ENCODE measurements at places on chromosomes 16 and 17.

DNA sequence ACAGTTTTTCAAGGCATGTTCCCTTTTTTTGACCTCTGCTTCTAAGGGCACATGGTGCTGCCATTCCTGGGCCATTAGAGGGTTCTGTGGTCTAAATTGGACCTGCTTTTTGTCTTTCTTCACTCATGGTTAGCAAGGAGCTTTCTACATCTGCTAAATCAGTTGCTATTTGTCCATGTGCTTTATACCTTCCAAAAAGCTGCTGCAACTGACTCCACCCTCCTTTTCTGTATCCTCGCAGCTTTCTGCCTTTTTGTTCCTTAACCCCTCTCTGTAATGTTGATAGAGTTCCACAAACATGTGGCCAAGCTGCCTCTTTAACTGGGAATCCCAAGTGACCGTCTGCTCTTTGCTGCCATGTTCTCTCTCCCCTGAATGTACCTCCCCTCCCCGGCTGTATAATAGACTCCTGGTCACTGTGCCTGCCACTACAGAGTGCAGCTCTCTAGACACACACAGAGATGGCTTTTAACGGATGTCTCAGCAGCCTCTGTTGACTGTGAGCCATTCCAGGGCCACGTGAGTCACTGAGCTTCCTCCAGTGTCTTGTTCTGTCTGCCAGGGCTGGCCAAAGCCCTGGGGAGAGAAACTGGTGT lies 57.4 kb upstream of the TEKT3 start:
- no peak for DNase-seq

DNA sequence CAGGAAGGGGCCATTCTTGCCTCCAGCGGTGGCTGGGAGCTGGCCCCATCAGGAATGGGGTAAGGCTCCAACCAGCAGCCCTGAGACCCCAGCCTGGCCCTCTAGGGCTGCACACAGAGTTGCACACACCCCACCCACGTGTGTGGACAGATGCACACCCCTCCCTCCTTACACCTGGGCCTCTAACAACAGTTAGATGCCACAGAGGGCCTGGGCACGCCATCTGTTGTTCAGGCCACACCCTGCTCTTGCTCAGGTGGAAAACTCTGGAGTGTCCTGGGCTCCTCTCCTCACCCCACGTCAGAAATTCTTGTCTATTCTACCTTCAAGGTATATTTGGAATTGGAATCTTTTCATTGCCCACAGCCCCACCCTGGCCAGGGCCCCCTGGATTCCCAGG lies 13.3 kb upstream of the RAI1 start:
- no peak for DNase-seq

GRCh38 chr17:59493867-59494266 lies 71.5 kb upstream of the DHX40 start:
- no peak for DNase-seq

DNA sequence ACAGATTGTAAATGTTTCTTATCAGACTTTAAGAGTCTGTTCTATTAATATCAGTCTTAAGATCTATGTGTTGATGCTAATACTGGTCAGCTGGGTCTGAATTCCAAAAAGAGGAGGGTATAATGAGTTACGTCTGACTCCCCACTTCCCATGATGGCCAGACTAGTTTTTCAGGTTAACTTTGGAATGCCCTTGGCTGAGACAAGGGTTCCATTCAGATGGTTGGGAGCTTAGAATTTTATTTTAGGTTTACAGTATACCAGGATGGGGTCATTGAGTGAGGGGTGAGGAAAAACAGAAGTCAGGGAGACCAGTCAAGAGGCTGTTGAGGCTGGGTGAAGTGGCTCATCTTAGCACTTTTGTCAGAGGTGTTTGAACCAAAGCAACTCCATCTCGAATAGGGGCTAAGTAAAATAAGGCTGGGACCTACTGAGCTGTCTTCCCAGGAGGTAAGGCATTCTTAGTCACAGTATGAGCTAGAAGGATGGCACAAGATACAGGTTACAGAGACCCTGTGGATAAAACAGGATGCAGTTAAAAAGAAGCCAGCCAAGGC lies 2.9 kb upstream of the TMEM231 start:
- no peak for DNase-seq

GRCh38 chr17:82458179-82458884 lies at the start of gene NARF:
Gene NARF, plus strand, starts transcription at chr17:82458741. Its CDS starts 63 bp downstream, at chr17:82458804.
- DNase-seq, result peak; percentile 92

DNA sequence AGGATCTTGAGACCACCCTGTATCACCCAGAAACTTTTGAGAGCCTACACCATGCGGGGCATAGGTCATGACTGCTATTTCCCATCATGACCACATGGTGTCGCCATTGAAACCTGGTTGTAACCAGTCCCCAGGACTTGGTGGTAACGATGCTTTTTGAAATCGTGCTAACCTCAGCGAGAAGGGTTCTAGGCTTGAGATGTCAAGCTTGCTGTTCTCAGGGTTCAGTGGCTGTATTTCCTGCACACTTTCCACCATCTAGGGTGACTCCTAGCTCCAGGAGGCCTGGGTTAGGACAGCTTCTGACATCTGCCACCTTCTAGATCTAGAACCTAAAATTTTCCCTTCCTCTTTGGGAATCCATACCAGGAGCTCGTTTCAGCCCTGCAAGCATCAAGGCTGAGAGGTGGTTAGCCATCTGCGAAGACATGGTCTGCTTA lies 13.0 kb upstream of the SPNS3 start:
- DNase-seq, result peak; percentile 36
